HFFc6 (cell line): ENCODE measurements at places on chromosomes 5 and 9. TPM values are rescaled to one million over a fixed set of nuclear protein-coding genes. Genes with fewer than 3 reads are reported as not detected.

- DNase-seq = no peak
Observed at GRCh38 chr9:130051855-130052254, 1.9 kb upstream of the GPR107 start.

- DNase-seq = no peak
Observed at GRCh38 chr5:143101725-143102386, 301.6 kb downstream of the NR3C1 start.

GRCh38 chr9:101836021-101836420 is 97.6 kb upstream of the GRIN3A start:
- DNase-seq = no peak

DNA sequence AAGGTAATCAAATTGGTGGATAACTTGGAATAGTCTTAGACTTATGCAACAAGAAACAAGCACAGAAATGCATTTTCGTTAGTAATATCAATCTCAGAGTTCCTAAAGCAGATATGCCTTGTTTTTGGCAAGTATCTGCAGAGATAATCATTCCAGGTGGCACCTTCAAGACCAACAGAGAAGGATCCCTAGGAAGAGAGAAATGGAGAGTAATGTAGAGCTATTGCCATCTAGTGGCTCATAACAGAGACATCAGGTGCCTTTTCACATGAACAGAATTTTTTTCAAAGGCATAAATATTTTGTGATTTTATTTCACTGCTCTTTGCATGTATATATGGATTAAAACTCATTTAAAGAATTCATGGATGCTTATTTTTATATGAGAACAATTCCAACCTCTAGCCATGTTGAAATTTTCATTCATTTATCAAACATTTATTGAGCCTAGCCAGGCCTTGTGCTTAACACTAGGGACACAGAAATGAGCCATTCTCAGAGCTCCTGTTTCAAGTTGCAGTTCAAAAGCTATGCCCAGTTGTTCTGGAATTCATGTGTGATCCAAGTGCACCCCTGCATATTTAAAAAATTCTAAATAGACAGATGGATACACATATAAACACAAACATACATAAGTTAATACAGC is 117.5 kb upstream of the OR13F1 start:
- peak; percentile 12 for DNase-seq

GRCh38 chr9:109098171-109098959 is 21.4 kb downstream of the TMEM245 start:
- peak; percentile 81 for DNase-seq

The ZDHHC21 gene
- total RNA-seq = 7.3 and 8.4 TPM in 2 replicates

The RGS14 gene
- 1.0 to 2.2 TPM (median 2.1 TPM) in 3 replicates for total RNA-seq

GRCh38 chr5:72356361-72356760 is 36.2 kb downstream of the PTCD2 start:
- DNase-seq = no peak

GRCh38 chr5:140181525-140181924 is 6.5 kb downstream of the CYSTM1 start:
- no peak for DNase-seq

The GABBR2 gene
- total RNA-seq = 3.1 to 12.6 TPM (median 5.4 TPM) in 3 replicates

DNA sequence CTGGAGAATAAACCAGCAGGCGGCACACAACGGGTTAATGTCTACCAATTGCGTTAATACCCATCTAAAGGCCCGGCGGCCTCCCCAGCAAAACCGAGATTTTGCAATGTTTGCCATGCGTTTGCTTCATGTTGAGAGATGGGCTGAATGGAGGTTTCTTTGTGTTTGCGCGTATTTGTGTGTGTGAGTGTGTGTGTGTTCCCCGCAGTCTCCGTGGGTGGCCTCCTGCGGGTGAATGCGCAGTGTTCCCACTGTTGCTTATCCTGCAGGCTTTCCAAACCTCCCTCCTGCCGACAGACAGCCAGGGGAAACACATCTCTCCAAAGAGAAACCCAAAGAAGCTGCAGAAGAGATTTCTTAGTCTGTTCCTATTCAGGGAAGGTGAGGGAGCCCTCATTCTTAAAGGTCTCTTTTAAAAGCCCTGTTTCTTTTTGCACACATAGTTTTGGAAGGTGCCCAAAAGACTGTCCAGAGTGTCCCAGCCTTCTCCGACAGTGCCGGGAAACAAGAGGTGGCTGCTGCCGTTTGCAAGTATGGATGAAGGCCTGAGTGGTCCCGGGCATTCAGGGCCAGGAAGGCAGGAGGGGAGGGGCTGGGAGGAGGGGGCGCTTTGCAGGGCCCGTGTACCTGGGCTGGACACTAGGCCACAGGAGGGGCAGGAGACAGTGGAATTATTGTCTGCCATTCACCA is 103.8 kb upstream of the ERCC6L2 start:
- no peak for DNase-seq
